Calu3 (cell line): ENCODE measurements at places on chromosomes 11 and 22. TPM values are rescaled to one million over a fixed set of nuclear protein-coding genes. Genes with fewer than 3 reads are reported as not detected.
A peak's percentile ranks its signal among the peaks of the same experiment; 100 is the strongest.

DNA sequence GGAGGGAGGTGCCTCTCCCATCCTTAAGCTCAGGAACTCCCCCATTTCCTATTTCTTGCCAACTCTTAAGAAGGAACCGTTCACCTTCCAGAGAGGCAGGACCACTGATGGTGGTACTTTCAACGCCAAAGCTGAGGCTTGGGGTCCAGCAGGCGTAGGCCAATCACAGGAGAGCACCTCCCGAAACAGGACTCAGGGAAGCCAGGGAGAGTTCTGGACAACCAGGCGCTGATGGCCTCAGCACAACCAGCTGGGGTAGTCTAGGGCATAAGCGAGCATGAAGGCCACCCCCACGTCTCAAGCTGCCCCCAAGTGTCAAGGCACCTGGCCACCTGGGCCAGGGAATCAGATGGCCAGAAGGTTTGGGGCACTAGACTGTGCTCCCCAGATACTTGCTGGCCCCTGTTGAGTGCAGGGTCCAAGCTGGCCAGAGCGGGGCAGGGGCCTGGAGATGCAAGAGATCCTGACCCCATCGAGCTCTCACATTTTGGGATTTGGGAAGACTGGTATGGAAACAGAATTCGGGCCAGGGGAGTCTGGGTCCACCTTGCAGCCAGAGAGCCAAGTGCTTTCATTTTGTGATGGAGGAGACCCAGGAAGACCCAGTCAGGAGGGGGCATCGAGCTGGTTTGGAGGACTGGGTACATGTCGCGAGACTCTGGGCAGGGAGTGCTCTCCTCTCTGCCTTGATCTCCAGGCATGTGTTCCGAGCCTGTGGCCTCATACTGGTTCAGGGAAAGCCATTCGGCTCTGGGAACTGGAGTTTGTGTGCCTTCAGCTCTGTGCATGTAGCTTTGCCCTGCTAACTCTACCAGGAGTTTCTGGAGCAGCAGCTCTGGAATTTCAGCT lies 926 bp downstream of the CD6 start:
- no peak for DNase-seq

- no peak for DNase-seq
These were observed 8.3 kb upstream of the RCE1 start for GRCh38 chr11:66834943-66835342.

DNA sequence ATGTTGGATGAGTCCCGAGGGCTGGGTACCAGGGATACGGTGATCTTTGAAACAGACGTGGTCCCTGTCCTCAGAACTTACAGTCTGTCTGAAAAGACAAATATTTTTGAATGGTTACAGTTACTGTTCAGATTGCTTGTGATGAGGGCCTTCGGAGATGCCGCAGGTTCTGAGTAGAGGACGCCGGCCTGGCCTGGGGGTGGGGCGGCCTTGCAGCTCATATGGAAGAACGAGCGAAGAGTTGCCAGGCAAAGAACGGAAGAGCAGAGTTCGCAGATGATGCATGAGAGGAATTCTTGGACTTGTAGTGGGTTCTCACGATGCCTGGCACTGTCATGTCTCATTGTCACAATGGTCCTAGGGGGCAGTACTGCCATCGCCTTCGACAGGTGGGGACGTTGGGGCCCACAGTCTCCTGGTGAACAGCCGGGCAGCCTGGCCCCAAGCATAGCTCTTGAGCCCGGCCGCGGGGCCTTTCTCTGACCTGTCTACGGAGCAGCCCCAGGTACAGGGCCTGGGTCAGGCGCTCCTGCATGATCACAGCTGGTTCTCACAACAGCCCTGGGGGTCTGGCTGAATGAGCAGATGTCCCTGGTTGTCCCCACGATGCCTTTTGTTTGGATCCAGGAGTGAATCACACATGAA lies 60.9 kb upstream of the PARVG start:
- no peak for DNase-seq

- DNase-seq = no peak
These were observed 397.1 kb downstream of the TENM4 start for GRCh38 chr11:79043726-79044125.

- no peak for DNase-seq
These were observed 2.7 kb downstream of the TENM4 start for GRCh38 chr11:79437981-79438630.

GRCh38 chr11:2885017-2885677 lies 428 bp downstream of the CDKN1C start:
- DNase-seq = peak; percentile 78

DNA sequence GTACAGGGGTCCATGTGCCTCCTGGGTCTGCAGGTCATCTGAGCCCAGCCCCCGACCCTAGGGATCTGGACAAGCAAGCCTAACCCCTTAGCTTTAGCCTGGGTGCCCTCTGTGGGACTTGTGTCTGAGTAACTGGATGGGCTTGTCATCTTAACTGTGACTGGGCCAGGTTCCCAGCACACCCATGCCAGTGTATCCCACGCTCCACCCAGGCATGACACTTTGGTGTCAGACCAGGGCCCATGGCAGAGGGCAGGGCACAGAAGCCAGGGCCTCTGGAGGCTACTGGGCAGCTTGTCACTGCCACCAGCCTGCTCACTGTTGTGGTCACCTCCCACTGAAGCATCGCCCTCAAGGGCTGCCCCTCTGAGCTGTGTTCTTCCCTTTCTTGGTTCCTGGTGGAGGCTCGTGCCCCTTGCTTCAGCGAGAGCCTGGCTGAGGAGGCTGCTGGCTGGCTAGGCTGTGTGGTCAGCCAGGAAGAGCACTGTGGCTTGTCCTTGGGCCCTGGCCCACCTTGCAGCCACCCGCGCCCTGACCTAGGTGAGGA lies 80.8 kb downstream of the ST3GAL4 start:
- no peak for DNase-seq

GRCh38 chr11:11810764-11811726 lies 30.7 kb upstream of the USP47 start:
- DNase-seq = no peak

- DNase-seq = no peak
These were observed 19.6 kb downstream of the SOX6 start for GRCh38 chr11:16336721-16337120.

- peak; percentile 3 for DNase-seq
These were observed 101.9 kb downstream of the WT1 start for GRCh38 chr11:32333320-32333991.

GRCh38 chr11:85407648-85408047 lies 219.5 kb downstream of the DLG2 start:
- no peak for DNase-seq

GRCh38 chr11:120842195-120842594 lies 181.7 kb upstream of the TBCEL start:
- no peak for DNase-seq

DNA sequence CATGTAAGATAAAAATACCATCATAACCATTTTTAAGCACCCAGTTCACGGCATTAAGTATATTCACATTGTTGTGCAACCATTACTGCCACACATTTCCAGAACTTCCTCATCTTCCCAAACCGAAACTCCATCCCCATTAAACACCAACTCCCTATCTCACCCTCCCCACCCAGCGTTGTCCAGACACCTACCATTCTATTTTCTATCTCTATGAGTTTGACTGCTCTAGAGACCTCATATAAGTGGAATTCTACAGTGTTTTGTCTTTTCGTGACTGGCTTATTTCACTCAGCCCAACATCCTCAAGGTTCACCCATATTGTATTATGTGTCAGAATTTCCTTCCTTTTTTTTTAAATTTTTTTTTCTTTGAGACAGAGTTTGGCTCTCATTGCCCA lies 45.2 kb downstream of the PPFIA1 start:
- no peak for DNase-seq

DNA sequence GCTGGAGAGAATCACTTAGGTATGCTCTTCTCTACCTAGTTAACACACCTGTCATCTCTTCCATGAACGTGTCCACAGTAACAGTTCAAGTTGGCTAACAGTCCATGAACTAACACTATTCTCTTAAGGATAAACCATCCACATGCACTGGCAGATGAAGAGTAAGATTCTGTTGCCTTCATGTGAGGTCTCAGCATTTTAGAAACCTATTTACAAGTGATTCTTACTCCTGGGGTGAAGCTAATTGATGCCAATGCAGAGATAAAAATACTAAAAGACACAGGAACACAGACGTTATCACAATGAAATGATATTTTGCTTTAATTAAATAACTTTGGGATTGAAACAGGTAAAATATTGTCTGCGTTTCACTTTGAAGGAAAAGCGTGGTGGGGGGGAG lies 1.3 kb downstream of the LRRC4C start:
- DNase-seq = no peak

DNA sequence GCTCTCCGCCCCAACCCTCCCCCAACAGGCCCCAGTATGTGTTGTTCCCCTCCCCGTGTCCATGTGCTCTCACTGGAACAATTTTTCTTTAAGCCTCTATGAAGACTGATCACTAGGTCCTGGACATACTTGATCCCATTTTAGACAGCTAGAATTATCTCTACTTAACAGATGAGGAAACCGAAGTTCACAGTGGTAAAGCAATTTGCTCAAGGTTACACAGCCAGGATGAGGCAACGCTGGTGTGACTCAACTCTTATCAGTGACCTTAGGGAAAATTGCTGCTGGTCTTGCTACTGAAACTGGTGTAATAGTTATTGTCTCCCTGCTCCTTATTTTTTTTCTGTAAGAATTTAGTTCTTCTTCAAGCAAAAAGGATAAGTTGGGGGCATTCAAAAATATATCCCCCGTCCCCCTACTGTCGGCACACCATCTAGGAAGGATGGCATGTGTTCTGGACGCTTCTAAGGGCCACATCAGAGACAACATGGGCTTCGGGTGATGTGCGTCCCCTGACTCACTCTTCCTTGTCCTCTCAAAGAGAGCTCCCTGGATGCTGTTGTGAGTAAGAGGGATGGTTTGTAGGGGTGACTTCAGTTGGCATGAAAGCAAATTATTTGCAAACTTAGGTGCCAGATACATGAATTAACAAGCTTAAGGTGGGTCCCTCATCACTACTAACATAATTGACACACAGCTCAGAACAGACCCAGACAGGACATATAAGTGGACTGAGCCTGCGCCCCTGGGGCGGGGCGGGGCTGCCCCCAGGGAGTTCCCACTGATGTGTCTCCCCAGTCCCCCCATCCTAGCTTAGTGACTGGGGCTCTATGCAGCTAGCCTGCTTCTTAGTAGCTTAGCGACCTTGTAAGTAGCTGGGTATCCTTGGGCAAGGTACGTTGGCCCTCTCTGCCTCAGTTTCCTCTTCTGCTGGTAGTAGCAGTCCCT lies 23.6 kb upstream of the ALX4 start:
- DNase-seq = no peak

DNA sequence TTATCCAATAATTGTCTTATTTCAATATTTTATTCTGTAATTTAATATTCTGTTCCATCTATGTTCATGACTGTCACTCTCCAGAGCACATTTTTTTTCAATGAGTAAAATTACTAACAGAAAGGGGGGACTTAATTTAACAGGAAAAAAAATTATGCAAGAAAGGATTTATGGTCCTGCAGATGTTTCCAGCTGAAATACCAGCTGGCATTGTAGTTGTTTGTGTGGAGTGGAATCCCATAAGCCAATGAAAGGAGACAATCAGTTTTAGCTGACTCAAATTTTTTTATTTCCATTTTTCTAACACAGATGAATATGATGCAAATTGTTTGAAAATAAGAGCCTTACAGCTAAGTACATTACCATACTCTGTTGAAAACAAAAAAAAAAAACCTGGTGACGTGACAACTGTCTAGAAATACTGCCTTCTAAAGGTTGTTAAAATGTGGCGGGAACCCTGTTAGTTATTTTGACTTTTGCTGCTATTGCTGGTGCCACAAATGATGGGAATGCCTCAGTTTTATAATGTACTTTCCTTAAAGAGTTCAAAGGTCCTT lies 389.1 kb downstream of the ETS1 start:
- DNase-seq = no peak

GRCh38 chr11:92026664-92027063 lies 198.0 kb upstream of the FAT3 start:
- no peak for DNase-seq

DNA sequence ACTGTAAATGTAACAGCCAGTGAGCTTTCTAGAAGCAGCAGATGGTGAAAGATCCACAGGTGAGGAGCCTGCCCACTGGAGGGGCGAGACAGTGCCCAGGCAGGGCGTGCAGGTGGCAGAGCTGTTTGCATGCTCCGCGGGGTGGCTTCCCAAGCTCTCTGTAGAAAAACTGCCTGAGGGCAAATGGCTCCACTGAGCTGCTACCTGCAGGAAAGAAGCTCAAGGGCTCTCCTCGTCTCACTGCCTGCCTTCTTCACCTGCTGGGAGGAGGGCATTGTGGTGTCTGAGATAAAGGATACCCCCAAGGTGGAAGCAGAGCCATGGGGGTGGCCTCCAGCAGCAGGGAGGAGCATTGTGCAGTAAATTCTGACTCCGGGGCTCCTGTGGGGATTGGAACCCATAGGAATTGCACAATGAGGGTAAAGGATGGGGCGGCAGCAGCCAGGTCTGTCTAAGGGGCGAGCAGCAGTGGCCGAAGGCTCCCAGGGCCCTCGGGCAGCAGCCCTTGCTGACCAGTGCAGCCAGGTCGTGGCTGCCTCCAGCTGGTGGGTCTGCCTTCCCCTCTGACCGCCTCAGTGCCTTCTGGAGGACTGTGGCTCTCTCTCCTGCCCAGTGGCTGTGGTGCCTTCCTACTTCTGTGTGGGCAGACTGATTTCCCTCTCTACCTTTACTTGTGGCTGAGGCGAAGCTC lies 28.0 kb upstream of the CABP7 start:
- DNase-seq = no peak

DNA sequence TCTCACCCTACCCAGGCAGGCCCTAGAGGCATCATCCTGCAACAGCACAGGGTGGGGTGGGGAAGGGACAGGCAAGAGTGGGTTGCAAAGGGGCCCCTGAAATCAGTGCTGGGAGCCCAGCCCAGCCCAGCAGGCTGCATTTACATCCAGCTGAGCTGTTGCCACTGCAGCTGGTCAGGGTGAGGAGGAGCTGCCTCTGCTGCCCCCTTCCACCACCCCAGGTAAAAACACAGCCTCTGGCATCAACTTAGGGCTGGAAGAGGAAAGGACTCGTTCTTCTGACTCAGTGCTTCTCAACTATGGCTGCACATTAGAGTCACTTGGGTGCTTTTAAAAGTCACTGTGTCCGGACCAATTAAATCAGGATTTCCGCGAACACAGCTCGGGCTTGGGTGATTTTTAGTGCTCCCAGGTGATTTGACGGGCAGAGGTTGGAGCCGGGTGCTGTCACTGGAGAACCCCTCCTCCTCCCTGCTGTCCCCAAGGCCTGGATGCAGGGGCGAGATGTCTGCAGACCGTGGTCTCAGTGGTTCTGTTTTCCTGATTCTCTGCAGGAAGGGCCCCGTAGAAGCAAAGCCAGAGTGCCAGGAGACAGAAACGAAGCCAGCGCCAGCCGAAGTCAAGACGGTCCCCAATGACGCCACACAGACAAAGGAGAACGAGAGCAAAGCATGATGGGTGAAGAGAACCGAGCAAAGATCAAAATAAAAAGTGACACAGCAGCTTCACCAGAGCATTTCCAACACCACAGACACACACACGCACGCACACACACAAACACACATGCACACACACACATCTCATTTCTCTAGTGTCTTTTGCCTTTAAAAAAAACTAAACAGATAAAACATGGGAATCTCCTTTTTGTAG lies 39.4 kb upstream of the TTC12 start:
- DNase-seq = peak; percentile 11

IGLL1 gene
- total RNA-seq = not detected in 2 replicates

LBHD1 gene
- 16.4 and 21.3 TPM in 2 replicates for total RNA-seq

NDUFV1 gene
- total RNA-seq = 216 and 233 TPM in 2 replicates

METTL15 gene
- 19.0 and 19.4 TPM in 2 replicates for total RNA-seq

TRIM6 gene
- total RNA-seq = 0.80 and 2.8 TPM in 2 replicates

ASPHD2 gene
- total RNA-seq = 0.40 and 0.71 TPM in 2 replicates

WNT11 gene
- not detected in 2 replicates for total RNA-seq

NAALADL1 gene
- not detected in 2 replicates for total RNA-seq

SPI1 gene
- total RNA-seq = not detected in 2 replicates
